Fibroblast of skin of right quadriceps (primary cell): ENCODE measurements at places on chromosomes 1 and 21.

DNA sequence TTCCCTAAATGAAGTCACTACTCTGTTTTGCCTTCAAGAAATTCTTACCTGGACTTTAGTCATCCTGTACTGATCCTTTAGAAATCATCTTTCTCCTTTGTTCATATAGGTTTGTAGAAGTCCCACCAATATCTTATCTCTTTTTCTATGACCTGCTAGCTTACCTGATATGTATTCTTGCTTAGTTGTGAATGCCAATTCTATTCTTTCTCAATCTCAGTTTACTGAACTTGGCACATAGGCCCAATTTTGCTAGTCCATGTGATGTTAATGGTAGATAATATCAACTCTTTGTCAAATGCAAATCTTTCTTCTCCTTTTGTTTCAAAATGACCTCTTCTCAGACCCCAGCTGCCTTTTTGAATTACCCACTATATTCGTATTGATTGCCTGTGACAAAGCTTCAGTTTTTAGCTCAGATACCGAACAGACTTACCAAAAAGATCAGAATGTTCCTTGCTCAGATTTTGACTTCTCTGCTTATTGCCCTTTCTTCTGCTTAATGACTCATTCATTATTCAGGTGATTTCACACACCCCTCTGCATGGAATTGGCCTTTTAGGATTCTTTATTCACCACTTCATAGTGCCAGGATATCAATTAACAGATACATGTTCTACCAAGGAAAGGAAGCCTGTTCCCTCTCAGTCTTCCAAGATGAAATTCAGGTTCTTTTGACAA lies 20.6 kb downstream of the IPO9 start:
- DNase-seq: no peak

DNA sequence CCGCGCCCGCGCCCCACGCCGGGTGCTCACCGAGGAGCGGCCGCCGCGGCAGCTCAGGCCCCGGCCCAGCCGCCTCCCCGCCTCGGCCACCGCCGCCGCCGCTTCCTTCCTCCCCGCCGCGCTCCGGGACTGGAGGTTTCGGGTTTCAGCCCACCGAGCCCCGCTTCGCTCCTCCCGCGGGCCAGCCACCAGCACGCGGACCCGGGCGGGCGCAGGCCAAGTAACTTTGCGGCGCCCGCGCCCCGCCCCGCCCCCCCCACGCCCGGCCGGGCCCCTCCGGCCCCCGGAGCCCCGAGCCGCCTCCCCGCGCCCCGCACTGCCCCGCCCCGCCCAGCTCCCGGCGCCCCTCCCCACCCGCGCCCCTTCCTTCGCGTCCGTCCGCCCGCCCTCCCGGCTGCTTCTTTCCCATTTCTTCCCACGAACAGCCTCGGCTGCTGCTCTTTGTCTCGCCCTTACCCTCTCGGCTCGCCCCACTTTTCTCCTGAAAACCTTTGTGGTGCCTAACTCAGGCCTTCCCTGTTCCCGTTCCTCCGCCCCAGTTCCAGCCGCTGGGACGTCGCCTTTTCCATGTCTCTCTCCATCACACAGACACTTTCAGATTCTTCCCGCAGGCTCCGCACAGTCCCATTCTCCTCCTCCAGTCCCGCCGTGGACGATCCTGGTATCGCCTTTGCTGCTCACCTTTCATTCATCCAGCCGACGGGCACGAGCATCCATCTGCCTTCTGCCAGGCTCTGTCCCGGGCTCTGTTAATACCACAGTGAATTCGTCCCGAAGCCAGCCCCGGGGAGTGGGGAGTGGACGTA lies at the start of gene GPR161:
Gene GPR161, minus strand, starts transcription at position 222 of the 806 bp plus-strand sequence. CDS start 32,080 bp downstream, outside the sequence.
- peak; percentile 55 for DNase-seq

DNA sequence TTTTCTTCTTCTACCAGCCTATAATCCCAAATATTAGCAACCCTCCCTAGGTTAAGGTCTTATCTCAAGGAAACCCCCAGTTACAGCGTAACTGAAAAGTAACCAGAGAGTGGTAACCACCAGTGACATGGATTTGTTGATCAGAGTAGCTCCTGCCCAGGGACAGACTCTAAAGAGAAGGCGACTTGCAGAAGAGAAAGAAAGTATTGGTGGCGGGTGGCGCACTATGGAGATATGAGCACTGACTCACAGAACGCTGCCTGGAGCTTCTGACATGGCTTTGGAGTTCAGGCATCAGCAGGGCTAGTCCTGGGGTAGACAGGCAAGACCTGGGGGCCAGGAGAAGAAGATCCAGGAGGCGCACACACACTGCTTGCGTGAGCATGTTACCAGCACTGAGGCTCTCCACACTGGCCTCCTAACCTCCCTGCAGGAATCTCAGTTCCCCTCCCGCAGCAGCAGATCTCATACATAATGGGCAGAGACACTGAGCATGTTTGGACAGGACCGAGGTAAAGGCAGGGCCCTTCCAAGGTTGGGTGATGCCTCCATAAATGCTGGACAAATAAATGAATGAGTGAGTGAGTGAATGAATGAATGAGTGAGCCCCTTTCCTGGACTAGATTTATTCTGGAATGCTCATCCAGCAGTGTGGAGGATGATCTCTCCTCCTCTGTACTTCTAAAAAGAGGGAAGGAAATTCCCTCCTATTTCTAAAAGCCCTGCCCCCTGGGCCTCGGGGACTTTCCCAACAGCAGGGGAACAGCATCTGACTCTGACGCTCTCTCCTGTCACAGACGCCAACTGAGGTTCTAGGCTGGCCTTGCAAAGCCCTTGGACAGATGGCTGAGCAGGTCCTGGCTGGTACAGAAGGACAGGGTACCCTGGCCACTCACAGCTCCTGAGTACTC lies 175.5 kb downstream of the CLIC6 start:
- DNase-seq: no peak

DNA sequence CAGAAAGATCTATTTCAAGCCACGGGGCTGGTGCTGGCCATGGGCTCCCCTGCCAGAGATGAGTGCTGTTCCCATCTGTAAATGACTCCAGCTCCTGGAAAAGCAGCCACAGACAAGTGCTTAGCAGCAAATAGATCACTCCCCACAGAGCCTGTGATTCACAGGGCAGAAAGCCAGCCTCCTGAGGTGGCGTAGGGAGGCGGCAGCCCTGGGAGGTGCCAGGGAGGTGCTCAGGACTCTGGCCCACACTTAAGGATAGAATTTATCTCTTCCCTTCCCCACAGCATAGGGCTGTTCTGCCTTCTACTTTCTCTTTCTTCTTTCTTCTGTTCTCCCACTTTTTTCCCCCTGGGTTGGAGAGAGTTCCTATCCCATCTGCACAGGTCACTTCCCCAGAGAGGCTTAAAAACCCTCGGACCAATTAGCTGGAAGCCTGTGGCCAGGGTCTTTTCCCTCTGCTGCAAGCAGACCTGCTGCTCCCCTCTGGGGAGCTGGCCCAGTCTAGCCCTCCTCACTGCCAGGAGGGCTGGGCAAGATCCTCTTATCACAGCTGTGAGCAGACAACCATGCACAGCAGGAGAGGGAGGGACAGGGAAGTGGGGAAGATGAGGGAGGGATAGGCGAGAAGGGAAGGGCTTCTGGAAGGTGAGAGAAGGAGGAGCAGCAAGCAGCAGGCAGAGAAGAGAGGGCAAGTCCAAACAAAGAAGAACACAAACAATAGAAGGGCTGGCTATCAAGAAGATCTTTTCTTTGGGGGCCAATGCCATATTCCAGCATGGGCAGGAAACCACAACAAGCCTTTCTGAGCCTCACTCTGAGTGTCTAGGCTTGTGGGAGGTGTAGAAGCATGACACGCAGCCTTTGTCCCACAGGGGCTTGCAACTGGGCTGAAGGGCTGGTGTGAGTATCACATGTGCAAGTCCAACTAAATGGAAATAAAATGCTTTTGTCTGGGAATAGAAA lies 41.0 kb downstream of the KCND3 start:
- DNase-seq: no peak

DNA sequence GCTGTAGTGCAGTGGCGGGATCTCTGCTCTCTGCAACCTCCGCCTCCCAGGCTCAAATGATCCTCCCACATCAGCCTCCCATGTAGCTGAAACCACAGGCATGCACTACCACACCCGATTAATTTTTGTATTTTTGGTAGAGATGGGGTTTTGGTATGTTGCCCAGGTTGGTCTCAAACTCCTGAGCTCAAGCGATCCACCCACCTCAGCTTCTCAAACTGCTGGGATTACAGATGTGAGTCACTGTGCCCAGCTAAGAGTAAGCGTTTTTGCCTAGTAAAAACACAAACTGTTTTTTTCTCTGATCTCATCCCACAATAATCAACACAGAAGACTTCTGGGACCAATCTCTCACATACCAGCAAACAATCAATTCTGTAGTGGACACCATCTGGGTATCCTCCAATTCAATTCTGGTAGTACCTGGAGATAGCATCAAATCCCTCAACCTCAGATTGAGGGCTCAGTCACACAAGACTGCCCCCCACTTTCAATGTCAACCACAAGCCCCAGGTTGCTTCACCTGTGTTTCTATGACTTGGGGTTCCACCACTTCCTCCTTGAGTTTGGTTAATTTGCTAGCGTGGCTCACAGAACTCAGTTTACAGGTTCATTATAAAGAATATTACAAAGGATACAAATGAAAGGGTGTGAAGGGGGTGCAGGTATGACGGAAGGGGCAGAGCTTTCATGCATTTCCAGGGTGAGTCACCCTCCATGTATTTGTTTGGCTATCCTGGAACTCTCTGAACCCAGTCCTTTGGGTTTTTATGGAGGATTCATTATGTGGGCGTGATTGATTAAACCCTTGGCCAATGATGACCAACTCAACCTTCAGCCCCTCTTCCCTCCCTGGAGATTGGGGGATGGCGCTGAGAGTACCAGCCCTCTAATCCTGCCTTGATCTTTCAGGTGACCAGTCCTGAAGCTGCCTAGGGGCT lies 40.0 kb upstream of the RHOU start:
- no peak for DNase-seq

GRCh38 chr1:219931033-219931432 lies 2.7 kb upstream of the SLC30A10 start:
- no peak for DNase-seq

DNA sequence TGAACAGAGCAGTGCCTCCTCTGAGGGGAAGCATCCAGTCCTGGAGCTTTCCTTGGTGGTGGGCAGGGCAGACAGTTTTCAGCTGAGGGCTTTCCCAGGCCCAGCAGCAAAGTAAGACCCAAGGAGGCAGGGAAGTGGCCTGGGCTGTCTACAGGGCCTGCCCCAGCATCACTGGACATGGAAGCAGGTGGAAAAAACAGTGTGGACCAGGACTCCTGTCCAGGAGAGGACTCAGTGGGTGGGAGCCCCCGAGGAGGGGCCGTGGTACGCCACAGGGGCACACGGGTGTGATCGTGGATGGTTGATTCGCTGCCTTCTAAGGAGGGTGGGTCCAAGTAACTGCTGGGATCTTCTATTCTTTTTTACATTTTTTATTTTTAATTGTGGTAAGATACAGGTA lies 387.6 kb downstream of the KIF26B start:
- DNase-seq: no peak

DNA sequence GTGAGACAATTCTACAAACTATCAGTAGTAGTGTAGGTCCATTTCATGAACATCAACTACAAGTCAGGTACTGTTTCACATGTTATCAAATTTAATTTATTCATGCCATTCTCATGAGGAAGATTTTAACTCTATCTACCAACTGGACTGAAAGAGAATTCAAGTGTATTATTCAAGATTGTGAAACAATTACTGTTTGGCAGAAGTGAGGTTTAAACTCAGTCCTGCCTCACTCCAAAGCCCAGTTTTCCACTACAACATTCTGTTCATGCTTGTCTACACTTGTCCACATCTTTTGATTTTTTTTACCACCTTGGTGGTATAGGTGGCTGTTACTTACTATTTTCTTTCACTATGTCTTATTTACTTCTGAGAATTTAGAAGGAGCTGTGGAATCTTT lies 272.9 kb downstream of the TGFB2 start:
- no peak for DNase-seq

- DNase-seq: peak; percentile 93
These were observed 149.0 kb downstream of the TGFBR3 start for GRCh38 chr1:91736715-91737615.

DNA sequence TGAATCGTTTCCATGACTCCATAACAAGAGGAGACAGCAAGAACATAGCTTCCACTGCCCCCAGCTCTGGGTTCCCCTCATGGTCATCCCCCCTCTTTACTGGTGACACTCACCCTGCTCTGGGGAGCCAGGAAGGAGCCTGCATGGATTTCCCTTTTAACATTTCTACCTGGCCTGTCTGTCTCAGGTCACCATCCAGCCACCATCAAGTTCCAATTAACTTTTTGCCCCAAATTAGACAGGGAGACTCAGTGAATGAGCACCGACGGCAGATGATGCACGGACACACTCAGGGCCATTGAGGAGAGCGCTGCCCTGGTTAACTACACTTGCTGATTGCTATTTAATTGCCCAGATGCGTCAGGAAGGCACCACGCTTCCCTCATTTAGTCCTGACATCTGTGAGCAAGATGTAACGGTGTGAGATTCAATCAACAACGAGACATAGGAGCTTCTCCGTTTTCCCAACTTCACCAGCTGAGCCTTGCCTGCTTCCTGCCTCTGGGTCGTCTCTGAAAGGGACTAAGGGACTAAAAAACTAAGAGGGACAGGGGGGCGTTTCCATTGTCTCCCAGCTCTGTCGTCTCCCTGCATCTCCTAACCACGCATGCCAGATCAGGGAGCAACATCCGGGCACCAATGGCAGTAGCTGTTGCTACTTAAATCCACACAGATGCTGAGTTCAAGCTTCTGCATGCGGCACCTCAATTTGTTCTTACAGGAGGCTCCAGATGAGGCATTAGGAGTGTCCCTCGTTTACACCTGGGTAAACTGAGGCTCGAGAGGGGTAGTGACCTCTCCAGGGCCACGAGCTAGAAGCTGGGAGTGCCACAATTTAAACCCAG lies 426.7 kb downstream of the NPHP4 start:
- no peak for DNase-seq

- no peak for DNase-seq
These were observed 16.9 kb upstream of the ARHGAP29 start for GRCh38 chr1:94254073-94254810.

GRCh38 chr1:89125913-89126580 lies at the start of gene GBP2:
TSS of gene GBP2 (minus strand) at chr1:89126114. CDS start at chr1:89121966, 4,148 bp downstream.
- peak; percentile 80 for DNase-seq

- no peak for DNase-seq
These were observed 74.1 kb downstream of the CD46 start for GRCh38 chr1:207825719-207826556.

GRCh38 chr1:239831577-239832355 lies 259.9 kb upstream of the FMN2 start:
- no peak for DNase-seq

GRCh38 chr1:225517697-225518096 lies 89.9 kb upstream of the LBR start:
- DNase-seq: no peak

- peak; percentile 87 for DNase-seq
These were observed 115.6 kb upstream of the SLC45A1 start for GRCh38 chr1:8202182-8202905.

DNA sequence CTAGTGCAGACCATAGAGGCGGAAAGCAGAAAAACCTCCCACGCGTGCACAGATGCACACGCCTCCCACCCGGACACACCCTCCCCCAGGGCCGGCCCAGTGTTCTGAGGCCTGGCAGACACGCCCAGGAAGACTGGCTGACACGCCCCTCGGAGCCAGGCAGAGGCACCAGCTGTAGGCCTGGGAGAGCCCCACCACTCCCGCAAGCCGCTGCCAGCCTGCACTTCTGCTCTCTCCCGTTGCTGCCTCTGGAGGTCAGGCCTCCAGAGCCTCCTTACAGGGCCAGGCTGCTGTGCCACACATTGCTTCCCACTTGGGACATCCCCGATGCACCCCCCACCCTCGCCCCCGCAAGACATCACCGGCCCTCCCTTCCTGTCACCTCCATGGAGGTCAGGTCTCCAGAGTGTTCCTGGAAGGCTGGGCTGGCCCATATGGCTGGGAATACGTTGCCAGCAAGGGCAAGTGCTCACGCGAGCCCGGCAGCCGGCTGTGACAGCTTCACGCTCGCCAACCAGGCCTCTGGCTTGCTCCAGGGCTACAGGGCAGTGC lies 40.4 kb downstream of the CASZ1 start:
- no peak for DNase-seq
